ENCODE measurements at places on chromosomes 4 and X.

- no peak for DNase-seq
Observed at GRCh38 chr4:139200102-139200501, 23.1 kb upstream of the ELF2 start.

GRCh38 chr4:156677131-156677531, 294.5 kb downstream of the PDGFC start:
- no peak for DNase-seq

GRCh38 chr4:8319731-8320385, 50.3 kb downstream of the HTRA3 start:
- DNase-seq = no peak

DNA sequence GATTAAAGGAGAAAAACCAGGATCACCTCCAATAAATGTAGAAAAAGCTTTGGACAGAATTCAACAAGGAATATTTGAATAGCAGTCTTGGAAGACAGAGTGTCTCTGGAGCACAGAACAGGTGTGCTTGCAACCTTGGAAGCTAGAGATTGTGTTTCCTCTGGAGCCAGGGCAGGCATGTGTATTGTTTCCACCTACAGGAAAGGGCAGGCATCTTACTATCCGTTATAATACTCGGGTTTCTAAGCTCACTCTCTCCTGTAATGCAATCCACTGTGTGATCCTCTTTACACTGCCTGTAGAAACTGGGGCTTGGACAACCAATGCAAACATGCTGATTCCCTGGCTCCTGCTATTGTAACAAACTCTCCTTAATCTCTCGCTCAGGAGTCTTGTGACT, 14.4 kb downstream of the CCDC110 start:
- DNase-seq = no peak

DNA sequence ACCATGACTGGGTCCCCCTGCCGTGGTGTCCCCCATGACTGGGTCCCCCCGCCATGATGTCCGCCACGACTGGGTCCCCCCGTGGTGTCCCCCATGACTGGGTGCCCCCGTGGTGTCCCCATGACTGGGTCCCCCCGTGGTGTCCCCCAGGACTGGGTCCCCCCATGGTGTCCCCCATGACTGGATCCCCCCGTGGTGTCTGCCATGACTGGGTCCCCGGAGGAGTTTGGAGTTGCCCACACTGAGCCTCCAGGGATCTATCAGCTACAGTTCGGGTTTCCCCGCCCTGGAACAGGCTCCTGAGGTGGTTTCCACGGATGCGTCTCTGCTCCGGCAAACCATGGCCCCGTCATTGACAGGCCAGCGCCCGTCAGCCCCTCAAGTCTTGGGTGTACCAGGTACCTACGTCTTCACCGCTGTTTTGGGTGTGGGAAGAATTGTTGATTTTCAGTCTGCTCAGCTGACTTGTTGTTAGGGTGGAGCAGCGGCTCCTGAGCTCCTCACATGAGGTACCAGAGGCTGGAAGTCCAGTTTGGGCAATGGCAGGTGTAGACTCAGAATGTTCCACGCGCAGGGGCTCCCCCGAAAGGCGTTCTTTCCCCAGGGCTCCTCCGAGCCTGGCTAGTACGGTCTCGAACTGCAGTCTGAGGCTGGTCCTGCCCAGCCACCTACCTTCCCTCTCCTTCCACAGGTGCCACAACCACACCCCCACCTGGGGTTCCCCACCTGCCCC, 8.3 kb upstream of the PDE6B start:
- DNase-seq = no peak

DNA sequence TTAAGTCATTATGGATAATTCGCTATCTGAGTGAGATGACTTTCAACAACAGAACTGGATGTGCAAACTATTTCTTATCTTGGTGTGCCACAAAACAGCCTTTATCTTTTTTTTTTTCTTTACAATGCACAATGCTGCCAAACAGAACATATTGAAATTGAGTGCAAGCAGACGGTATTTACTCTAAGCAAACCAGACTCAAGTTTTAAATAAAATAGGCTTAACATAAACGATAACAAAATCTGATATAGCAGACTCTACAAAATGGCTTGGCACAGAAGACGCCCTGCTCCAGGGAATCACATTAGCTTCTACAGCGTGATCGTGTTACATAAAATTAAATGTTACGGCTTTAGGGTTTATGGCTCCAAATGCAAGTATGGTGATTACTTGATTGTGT, 9.6 kb upstream of the STK32B start:
- DNase-seq = no peak

- DNase-seq = no peak
Observed at GRCh38 chr4:136124251-136124745, 1408.0 kb downstream of the PCDH18 start.

DNA sequence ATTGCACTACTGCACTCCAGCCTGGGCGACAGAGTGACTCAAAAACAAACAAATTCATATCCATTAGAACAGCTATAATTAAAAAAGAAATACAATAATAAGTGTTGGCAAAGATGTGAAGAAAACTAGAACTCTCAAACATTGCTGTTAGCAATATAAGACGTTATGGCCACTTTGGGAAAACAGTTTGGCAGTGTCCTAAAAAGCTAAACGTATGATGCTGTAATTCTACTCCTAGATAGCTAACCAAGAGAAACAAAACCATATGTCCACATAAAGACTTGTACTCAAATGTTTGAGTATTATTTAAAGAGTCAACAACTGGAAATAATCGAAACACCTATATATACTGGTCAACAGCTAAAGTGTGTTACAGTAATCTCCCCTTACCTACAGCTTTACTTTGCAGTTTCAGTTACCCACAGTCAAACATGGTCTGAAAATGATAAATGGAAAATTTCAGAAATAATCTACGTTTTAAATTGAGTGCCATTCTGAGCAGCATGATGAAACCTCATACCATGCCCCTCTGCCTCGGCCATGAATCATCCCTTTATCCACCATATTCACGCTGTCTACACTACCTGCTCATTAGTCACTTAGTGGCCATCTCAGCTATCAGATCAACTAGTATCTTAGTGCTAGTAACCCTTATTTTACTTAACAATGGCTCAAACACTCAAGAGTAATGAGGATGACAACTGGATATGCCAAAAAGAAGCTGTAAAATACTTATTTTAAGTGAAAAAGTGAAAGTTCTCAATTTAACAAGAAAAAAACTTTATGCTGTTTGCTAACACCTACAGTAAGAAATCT, 4.9 kb downstream of the ELF2 start:
- DNase-seq = no peak

DNA sequence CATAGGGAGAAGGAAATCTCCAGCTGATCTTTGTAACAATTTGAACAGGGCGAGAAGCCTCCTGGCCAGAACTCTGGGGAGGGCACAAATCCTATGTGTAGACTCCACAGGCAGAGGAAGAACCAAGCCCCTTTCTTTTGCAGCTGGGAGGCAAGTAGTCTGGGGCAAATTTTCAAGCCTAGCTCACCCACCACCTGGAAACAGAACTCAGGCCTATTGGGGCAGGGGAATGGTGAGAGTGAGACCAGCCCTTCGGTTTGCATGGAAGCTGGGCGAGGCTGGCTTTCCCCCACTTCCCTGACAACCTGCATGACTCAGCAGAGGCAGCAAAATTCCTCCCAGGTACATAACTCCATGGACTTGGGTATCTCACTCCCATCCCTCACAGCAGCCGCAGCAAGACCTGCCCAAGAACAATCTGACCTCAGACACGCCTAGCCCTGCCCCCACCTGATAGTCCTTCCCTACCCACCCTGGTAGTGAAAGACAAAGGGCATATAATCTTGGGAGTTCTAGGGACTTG, 138.2 kb downstream of the EMCN start:
- no peak for DNase-seq

GRCh38 chr4:61194571-61194970, 5.6 kb upstream of the ADGRL3 start:
- no peak for DNase-seq

- DNase-seq = no peak
Observed at GRCh38 chrX:67601771-67602170, 58.0 kb downstream of the AR start.

- DNase-seq = no peak
Observed at GRCh38 chr4:173547889-173548288, 17.9 kb upstream of the HAND2 start.

GRCh38 chr4:5387457-5387856, 320.9 kb downstream of the EVC2 start:
- DNase-seq = no peak

DNA sequence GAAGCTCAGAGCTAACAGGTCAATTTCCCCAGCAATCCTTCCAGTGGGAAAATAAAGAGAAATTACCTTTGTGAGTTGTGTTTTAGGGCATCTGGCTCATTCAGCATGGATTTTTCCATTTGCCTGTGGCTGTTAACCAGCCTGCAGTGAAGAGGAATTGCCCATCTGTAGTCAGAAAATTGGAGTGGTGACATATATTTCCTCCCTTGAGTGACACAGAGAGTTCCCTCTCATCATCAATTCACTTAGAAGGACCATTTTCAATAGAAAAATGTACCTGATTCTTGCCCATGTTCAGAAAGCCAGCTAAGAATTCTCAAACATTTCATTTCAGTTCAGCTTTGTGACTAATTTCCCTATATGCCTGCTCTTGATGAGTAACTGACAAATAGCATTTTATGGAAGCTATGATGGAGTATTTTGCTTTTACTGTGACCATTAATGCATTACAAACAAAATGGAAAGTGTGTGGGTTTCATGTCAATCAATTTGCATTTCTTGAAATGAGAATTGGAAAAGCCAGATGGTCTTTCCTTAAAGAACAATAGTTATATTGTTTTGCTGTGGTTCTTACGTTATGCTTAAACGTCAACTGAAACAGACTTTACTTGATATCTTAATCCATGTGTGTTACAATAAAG, 155.8 kb downstream of the NWD2 start:
- DNase-seq = no peak

Data from GM19239 (cell line).